ENCODE measurements at places on chromosomes 3 and 15.

- DNase-seq, result no peak
These were observed 1.1 kb downstream of the PLSCR2 start for GRCh38 chr3:146468234-146468633.

DNA sequence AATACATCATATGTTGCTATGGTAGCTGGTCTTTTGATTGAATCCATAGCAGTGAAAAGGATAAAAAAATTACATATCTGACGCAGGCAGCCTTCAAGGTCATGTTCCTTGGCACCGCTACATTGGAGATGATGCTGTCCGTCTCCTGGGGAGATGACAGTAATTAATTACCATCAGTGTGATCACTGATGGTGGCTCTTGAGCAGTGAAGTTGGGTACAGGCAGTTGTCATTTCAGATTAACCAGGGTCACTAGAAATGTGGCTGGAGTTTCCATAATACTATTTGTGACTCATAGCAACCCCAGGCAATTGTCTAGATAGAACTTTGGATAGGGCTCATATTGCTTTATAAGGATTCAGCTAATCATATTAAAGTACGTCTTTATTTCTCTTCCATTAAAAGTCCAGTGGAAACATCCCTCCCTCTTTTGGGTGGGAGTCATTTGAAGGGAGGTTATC, 136.3 kb downstream of the THSD4 start:
- no peak for DNase-seq

DNA sequence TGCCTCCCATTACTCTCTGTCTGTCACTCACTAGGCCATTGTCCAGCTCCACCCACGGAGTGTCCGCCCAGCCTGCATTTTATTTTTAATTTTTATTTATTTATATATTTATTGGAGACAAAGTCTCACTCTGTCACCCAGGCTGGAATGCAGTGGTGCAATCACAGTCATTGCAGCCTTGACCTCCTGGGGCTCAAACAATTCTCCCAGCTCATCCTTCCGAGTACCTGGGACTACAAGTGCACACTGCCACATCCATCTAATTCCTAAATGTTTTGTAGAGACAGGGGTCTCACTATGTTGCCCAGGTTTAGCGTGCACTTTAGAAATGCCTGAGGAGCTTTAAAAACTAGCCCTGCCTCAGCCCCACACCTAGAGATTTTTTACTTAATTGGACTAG, 141.5 kb downstream of the LIPC start:
- DNase-seq, result no peak

- DNase-seq, result peak; percentile 14
These were observed 26.9 kb upstream of the ZBBX start for GRCh38 chr3:167406876-167407492.

Measured in heart left ventricle (tissue), 16 donors.